ENCODE measurements at places on chromosomes 2 and 18. TPM values are rescaled to one million over a fixed set of nuclear protein-coding genes. Genes with fewer than 3 reads are reported as not detected.

Gene C2orf78
- total RNA-seq, result not detected

DNA sequence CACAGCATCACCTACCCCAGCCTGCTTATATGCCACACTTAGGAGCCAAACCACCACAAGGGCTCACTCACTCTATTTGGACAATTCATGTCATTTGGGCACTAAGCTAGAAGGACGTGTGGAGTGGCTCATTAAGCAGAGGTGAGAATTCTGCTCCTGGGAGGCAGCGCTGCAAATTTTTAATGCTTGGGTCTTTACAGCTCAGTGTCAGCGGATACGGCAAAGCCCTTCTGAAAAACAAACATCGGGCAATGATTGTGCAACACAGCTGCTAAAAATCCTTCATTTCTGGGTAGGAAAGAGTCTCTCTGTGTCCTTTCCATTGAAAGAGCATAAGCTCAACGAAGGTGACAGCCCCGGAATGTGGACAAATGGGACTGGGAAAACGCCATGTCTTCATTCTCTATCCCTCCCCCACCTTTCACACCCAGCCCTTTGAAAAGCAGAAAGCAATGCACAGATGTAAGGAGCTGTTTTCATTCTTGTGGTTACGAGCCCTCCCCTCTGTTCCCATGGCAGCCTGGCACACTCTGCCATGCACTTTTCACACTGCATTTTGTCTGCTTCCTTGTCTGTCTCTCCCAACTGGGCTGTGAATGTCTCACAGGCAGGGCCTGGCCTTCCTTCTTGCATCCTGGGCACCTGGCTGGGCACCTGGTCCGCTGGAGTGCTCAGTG, 16.0 kb downstream of the TMEM177 start:
- no peak for DNase-seq

- DNase-seq, result no peak
Observed at GRCh38 chr2:9543557-9543956, 12.1 kb downstream of the ADAM17 start.

GRCh38 chr18:68724021-68724420, 9.1 kb upstream of the TMX3 start:
- no peak for DNase-seq

- no peak for DNase-seq
Observed at GRCh38 chr2:222241128-222241870, 57.5 kb downstream of the PAX3 start.

- DNase-seq, result no peak
Observed at GRCh38 chr18:2880473-2880872, 33.7 kb downstream of the EMILIN2 start.

DNA sequence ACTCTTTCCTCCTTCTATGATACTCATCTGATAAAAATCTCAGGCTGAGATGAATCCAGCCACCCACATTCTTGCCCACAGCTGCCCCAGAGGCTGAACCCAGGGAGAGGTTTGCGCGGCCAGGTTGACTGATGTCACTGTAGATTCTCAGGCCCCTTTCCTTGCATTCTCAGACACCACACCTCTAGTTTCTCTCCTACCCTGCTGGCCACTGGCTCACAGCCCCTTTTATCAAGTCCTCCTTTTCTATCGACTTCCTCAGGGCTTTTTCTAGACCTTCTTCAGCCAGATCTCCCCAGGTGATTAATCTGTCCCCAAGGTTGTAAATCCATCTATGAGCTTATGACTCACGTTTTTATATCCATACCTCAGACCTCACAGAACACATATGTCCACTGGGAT, 99.8 kb downstream of the TACR1 start:
- no peak for DNase-seq

GRCh38 chr2:212295571-212295970, 243.0 kb downstream of the ERBB4 start:
- DNase-seq, result no peak

- no peak for DNase-seq
Observed at GRCh38 chr2:48545244-48545643, 15.3 kb downstream of the STON1 start.

Gene LRP1B
- total RNA-seq, result 55.0 TPM

Gene DYSF
- 1.4 TPM for total RNA-seq

DNA sequence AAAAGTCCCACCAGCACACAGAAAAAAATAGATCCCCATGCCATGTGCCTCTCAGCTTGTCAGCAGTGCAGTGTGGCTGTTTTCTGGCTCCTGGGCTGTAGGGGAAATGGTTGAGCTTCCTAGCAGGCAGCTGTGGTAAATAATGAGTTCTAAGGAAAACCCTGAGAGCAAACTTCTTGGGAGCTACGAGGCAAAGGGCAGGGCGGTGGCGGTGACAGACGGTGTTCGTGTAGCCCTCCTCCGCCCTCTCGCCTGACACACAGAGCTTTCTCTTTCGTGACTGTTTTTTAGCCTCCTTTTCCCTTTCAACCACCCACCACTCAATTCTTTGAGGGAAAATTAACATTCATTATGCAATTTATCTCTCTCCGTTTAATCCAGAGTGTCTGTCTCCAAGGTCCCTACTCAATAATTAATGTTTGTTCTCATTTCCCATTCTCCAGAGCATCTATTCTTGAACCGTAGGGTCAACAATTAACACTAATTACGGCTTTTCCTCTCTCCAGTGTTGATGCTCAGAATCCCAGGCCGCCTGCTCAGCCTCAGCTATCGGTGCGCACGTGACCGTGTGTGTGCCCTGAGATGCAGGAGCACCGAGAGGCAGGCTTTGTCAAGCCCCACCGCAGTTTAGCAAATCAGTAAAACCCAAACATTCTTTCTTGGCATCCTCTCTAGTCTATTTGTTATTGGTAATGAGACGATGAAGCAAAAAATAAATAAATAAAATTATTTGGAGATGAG, 50.1 kb downstream of the KIAA2012 start:
- DNase-seq, result peak; percentile 60

DNA sequence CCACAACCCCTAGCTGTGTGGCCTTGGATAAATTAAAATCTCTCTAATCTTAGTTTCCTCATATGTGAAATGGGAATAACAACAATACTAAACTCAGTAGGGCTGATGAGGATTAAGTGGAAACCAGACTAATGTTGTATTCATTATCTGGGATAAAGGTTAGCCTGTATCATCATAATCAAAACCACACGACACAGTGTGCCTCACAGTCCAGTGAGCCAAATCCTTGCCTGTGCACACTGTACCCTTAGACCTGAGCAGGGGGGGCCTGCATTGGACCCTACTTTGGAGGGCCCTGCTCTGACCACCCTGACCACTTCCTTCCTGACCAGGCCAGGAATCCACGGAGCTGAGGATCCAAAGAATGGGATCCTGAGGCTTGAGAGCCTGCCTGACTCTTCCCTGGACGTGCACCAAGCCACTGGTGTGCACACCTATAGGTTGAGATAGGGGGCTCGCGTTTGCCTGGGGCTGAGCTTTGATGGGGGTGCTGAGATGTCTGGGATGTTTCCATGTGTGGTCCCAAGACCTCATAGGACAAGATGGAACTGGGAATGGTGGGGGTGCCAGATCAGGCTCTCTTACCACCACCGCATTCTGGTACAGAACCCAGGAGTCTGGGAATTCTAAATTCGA, 69.7 kb downstream of the TGOLN2 start:
- DNase-seq, result no peak

GRCh38 chr2:101111917-101112771, 39.0 kb downstream of the TBC1D8 start:
- no peak for DNase-seq

- DNase-seq, result no peak
Observed at GRCh38 chr2:75949385-75950030, 238.8 kb upstream of the GCFC2 start.

DNA sequence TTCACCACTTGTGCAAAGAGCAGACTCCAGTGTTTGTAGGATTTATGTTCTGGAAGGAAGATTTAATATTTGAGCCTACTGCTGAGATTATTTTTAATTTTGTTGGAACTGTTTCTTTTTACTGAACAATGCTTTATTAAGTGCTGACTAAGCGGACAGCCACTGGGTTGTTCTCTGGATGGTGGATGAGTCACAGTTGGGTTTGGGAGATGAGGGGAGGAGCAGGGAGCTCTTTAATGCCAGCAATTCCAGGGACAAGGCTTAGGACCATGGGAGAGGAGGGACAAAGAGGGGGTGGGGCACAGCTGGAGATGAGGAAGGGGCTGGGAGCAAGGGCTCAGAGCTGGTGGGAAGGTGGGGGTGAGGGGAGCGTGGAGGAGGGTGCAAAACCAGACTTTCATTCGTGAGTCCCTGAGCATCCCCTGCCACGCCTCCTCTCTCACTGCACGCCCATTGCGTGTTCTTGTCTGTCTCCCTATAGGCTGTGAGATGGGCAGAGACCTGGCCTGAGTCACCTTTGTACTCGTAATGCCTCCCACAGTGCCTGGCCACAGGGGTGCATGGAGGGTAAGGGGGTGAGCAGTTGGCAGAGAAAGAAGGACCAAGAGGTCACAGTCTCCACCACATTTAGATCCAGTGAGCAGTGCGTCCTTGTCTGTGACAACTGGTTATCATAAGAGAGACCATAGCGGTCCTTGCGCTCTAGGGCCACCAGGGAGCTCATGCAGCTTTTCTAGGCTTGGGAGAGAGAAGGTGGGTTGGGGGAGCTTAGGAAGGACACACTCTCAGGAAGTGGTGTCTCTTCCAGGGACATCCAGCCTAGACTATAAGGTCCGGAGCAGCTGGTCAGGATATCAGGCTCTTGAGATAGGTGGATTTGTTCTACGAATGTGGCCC, 18.4 kb downstream of the SLC4A3 start:
- DNase-seq, result no peak

DNA sequence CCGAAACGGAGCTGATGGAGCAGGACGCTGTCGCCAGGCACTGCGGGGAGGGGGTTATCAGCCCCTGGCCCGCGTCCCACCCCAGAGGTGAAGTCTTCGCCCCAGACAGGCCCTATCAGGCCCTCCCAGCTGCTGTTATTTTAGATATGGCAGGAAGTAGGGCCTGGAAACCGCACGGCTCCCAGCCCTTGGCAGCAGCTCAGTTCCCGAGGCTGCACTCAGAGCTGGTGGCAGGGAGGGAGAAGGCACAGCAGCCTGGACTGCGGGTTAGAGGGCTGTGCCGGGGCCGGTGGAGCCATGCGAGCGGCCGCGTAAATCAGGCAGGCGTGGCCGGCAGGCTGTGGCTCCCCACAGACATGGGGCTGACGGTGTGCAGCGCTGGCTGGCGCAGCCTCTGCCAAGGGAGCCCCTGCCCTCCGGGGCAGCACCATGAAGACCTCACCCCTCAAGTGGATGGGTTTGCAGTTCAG, 111.4 kb downstream of the NFATC1 start:
- DNase-seq, result no peak

DNA sequence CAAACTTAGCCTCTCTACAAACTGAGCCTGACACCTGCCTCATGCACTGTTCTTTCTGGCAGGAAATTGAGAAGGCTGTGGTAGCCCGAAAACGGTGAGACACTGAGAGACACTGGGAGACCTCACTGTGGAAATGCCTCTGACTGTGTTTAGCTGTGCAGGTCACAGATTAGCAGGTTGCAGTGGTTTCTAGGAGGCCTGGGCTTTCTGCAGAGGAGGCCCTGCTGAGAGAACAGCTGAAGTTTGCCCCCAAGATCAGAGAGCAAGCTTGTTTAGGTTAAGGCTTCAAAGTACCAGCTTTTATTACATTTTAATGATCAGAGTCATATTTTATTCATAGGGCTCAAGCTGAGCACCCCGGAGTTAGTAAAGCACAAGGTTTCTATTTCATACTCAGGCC, 68.7 kb upstream of the LYPD6 start:
- DNase-seq, result no peak

Gene CTIF
- total RNA-seq, result 52.4 TPM

- no peak for DNase-seq
Observed at GRCh38 chr2:172375251-172375650, 52.1 kb upstream of the ITGA6 start.

Gene ARHGAP15
- 2.9 TPM for total RNA-seq

GRCh38 chr18:41870191-41870590, 84.8 kb upstream of the PIK3C3 start:
- no peak for DNase-seq

DNA sequence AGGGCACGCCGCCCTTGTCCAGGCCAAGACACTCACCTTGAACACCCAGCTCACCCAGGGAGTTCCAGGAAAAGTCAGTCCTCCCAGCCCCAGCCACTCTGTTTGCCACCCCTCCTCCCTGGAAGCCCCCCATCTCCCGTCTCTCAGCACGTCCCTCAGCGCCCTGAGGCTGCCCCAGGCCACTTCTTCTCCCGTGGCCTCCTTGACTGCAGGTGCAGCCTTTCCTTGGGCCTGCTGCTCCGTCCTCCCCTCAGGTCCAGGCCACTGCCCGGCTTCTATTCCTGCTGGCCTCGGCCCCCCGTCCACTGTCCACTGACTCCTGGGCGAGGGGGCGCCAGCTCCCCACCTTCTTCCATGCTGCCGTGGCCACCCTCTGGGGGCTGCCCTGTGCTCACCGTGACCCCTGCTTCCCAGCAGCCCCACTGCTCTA, 239.1 kb downstream of the HDAC4 start:
- no peak for DNase-seq

GRCh38 chr2:62570861-62571698, 65.1 kb upstream of the TMEM17 start:
- no peak for DNase-seq

Gene GALNT5
- 0.45 TPM for total RNA-seq

GRCh38 chr18:39701055-39701783, 2135.6 kb upstream of the CELF4 start:
- DNase-seq, result no peak

DNA sequence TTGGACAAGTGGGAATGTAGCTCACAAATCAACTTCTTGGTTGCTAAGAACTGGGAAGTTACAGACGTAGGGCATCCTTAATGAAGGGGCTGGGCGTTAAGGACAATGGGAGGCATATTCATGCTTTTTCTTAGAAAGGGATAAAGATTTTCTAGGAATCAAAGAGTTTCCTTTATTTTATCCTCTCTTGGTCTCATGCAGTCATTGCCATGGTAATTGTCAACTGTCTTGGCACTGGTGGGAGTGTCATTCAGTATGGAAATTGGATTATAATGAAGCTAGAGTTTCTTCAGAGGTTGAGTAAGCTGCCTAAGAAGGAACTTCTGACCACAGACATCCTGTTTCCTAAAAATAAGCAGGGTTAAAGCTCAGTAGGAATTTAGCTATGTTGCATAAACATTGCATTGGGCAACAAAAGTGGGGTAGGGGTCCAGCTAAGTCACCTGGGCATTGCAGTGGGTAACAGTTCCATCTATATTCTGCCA, 114.0 kb downstream of the LYPD6B start:
- DNase-seq, result no peak

Gene DCDC2C
- not detected for total RNA-seq

Gene HNMT
- 23.3 TPM for total RNA-seq

DNA sequence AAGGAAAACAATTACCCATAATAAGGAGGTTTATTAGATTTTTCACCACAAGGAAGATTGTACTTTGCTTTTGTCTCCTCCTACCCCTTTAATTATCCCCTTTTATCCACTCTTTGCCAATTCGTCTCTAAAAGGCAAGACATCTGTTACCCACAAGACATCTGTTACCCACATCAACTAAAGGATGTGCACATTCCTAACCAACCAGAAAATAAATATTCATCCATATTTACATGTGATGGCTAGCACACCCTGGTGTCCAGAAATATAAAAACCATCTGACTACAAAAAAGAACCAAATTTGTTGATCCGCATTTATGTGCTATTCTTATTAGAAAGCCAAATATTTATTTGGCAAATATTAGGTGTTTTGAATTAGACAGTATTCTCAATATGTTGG, 35.7 kb downstream of the ACVR1C start:
- DNase-seq, result no peak

- no peak for DNase-seq
Observed at GRCh38 chr2:38233231-38233983, 143.7 kb downstream of the ATL2 start.
